CD4-positive, alpha-beta memory T cell (primary cell): ENCODE measurements at places on chromosomes 2 and 18.

- no peak overlapping the region for H3K27ac ChIP-seq
- H3K36me3 ChIP-seq: no peaks in the 10 kb centered on the region
- no peaks in the 10 kb centered on the region for H3K27me3 ChIP-seq
- no peak overlapping the region for H3K4me3 ChIP-seq
- no peak for DNase-seq
Measured at GRCh38 chr2:133072837-133073694, 403.1 kb upstream of the LYPD1 start.

DNA sequence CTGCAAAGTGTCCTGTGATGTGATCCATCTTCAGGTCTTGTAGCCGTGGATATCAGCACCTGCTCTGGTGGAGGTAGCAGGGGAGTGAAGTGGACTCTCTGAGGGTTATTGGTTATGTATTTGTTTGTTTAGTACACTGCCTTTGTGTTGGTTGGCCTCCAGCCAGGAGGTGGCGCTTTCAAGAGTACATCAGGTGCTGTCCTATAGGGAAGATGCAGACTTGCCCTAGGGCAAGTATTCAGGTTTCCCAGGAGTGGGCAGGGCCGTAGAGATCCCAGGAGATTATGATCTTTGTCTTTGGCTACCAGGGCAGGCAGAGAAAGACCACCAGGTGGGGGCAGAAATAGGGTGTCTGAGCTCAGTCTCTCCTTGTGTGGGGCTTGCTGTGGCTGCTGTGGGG, 411.8 kb downstream of the SOX11 start:
- DNase-seq: no peak
- H3K36me3 ChIP-seq: no peaks in the 10 kb centered on the region
- H3K4me3 ChIP-seq: no peak overlapping the region
- no peaks in the 10 kb centered on the region for H3K4me1 ChIP-seq
- H3K27me3 ChIP-seq: no peaks in the 10 kb centered on the region
- no peak overlapping the region for H3K27ac ChIP-seq

DNA sequence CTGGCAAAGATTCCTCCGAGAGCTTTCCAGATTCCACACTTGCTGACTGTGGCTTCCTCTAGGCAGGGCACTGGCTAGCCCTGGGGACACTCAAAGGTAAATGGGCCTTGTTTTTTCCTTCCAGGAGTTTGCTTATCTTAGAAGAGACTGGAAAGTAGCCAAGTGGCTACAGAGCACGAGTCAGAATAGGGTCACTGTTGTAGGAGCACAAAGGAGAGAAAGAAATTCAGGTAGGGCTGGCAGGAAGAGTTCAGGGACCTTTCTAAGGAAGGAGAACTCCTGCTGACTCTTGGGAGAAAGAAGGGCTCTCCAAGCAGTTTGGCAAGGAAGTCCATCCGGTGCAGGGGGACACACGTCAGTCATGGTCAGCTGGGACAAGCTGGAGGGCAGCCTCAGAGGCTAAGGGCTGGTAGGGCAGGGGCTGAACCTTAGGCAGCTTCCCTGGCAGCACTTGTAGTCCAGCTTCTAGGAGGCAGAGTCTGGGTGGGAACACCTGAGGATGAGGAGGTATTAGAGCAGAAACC, 39.5 kb downstream of the NIFK start:
- H3K36me3 ChIP-seq: no peaks in the 10 kb centered on the region
- DNase-seq: no peak
- H3K4me1 ChIP-seq: peaks cover 32% of the 10 kb centered on the region
- no peak overlapping the region for H3K4me3 ChIP-seq
- H3K27me3 ChIP-seq: no peaks in the 10 kb centered on the region
- H3K27ac ChIP-seq: no peak overlapping the region

DNA sequence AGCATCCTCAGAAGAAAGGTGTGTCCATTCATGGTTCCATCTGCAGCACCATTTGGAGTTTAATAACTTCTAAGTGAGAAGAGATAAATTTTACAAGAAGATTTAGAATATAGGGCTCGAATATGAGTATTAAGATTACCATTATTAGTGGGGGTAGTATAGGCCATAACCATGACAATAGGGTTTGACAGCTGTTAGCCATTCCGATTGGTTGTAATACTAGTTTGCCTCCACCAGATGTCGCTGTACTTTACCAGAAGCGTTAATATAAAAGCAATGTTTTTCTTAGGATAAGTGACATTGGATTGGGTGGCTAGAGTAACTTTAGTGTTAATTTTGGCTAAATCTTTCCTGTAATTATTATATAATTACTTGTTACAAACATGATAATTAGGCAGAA, 107.5 kb upstream of the SRD5A2 start:
- no peaks in the 10 kb centered on the region for H3K36me3 ChIP-seq
- H3K4me3 ChIP-seq: no peak overlapping the region
- no peak overlapping the region for H3K27ac ChIP-seq
- H3K27me3 ChIP-seq: no peaks in the 10 kb centered on the region

DNA sequence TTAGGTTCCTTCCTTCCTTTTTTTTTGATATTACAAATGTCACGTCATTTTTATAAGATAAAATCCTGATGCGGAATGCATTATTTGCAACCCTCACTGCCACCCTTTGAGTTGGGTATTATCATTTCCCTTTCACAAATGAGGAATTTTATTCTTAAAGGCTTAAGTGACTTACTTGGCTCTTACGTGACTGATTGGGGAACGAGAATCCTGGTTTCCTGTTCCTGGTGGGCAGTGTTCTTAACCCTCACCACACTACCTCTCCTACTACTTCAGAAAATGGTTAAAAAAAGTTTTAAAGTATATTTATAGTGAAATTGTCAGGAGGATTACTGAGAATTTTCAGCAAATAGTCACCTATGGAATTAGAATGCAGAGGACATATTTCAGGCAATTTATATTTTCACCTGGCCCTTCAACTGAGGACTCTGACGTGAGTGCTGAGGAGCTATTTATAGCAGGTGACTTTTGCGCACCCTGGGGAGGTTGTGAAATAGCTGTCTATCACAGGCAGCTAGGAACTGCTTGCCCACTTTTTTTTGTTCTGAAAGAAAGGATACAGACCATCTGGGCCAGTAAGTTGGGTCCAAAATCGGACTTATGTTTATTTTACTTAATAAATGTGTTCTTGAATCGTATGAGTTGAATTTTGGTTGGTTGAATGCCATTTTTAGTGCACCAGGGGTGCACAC, 18.7 kb upstream of the RASGRP3 start:
- no peak for DNase-seq
- no peaks in the 10 kb centered on the region for H3K4me1 ChIP-seq
- no peak overlapping the region for H3K4me3 ChIP-seq
- no peak overlapping the region for H3K27ac ChIP-seq

- no peak overlapping the region for H3K27ac ChIP-seq
- peak overlapping the region; percentile 45 for H3K4me3 ChIP-seq
- no peaks in the 10 kb centered on the region for H3K36me3 ChIP-seq
- DNase-seq: no peak
- peaks cover 28% of the 10 kb centered on the region for H3K4me1 ChIP-seq
Measured at GRCh38 chr2:108535357-108535631, 1.0 kb downstream of the LIMS1 start.

- no peak overlapping the region for H3K4me3 ChIP-seq
- no peak for DNase-seq
- H3K4me1 ChIP-seq: no peaks in the 10 kb centered on the region
- H3K27me3 ChIP-seq: no peaks in the 10 kb centered on the region
- no peak overlapping the region for H3K27ac ChIP-seq
Measured at GRCh38 chr2:191701029-191701428, 23.1 kb downstream of the NABP1 start.

DNA sequence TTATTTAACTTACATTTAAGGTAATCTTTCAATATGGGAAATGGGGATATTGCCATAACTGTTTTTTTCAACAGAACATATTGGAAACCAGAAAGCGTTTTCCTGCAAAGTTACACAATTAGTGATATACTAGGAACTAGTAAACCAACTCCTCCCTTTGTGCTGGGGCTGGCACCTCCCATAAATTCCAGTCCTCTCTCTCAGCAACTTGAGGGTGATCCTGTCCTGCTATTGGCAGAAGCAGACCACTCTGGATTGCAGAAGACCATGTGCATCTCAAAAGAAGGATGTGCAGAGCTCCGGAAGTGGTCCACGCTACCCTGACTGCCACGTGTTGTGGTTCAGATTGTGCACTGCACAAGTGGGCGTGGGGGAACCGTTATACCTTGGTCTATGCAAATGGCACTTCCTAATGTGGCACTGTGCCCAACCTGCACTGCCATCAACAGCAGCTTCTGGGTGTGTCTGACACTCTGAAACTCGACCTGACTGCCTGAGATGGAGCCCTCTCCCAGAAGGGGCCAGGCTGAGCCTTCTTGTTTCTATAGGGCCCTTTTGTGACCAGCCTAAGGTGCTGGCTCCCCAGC, 219.2 kb downstream of the ZNF516 start:
- no peaks in the 10 kb centered on the region for H3K27me3 ChIP-seq
- H3K27ac ChIP-seq: no peak overlapping the region
- H3K4me3 ChIP-seq: no peak overlapping the region
- no peak for DNase-seq
- H3K36me3 ChIP-seq: no peaks in the 10 kb centered on the region

DNA sequence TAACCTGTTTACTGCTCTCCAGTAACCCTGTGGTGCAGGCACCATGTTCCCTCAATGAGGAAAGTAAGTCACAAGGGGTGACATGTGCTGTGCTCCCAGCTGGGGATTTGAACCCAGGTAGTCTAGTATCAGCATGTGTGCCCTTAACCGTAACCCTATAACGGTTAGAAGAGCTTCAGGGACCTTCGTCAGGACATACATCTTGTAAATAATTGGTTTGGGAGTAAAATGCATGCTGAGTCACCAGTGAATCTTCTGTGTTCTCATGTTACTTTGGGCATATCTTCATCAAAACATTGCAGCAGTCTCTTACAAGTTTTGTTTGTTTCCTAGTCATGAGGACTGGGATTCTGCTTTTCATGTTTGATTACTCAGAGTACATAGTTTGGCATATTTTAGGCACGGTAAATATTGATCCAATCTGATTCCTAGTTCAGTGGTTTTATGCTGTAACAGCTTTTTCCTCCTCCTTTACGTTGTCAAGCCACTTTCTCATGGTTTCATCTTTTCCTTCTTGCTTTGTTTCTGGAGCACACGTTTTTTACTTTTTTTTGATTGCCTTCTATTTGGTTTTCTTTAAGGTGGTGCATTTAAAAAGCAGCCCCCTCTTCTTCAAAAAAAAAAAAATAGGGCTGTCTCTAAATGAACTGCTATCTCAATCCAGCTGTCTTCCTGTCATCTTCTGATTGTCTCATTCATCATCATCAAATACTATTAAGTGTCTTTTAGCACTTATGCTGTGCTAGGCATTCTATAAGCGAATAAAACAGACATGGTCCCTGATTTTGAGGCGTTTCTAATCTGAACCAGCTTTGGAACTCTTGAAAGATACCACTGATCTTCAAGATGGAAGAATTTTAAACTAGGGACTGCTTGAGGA, 50.4 kb downstream of the CLIP4 start:
- H3K27ac ChIP-seq: no peak overlapping the region
- H3K4me1 ChIP-seq: no peaks in the 10 kb centered on the region
- no peaks in the 10 kb centered on the region for H3K27me3 ChIP-seq

DNA sequence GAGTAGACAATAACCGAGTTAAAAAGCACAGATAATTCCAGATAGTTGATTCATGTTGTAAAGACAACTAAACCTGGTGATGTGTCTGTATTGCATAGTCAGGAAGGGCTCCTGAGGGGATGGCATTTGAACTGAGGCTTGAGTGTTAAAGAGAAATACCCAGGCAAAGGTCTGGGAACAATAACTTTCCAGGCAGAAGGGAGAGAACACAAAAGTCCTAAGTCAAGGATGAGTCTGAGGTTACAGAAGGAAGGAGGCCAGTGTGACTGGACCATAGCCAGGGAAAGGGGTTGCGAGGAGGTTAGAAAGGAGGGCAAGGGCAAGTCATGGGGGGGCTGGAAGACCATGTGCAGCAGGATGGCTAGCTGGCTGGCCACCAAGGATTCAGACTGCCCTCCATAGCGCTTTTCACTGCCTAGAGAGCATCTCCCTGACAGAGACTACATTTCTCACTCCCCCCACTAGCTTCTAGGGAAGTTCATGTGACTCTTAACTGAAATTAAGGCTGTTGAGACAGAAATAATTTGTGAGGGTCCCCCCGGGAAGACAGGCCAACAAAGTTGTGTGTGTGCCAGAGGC, 135.5 kb upstream of the CREB1 start:
- H3K27ac ChIP-seq: no peak overlapping the region
- no peak overlapping the region for H3K4me3 ChIP-seq
- H3K27me3 ChIP-seq: no peaks in the 10 kb centered on the region
- H3K4me1 ChIP-seq: no peaks in the 10 kb centered on the region
- DNase-seq: no peak
- no peaks in the 10 kb centered on the region for H3K36me3 ChIP-seq

- no peak overlapping the region for H3K27ac ChIP-seq
- peaks cover 13% of the 10 kb centered on the region for H3K4me1 ChIP-seq
- H3K36me3 ChIP-seq: no peaks in the 10 kb centered on the region
- DNase-seq: no peak
- no peaks in the 10 kb centered on the region for H3K27me3 ChIP-seq
Measured at GRCh38 chr18:58499527-58500221, 129.2 kb downstream of the ALPK2 start.

GRCh38 chr2:144922519-144922918, 402.6 kb upstream of the ZEB2 start:
- H3K36me3 ChIP-seq: no peaks in the 10 kb centered on the region
- H3K4me3 ChIP-seq: no peak overlapping the region
- no peak for DNase-seq
- no peak overlapping the region for H3K27ac ChIP-seq
- H3K4me1 ChIP-seq: no peaks in the 10 kb centered on the region

DNA sequence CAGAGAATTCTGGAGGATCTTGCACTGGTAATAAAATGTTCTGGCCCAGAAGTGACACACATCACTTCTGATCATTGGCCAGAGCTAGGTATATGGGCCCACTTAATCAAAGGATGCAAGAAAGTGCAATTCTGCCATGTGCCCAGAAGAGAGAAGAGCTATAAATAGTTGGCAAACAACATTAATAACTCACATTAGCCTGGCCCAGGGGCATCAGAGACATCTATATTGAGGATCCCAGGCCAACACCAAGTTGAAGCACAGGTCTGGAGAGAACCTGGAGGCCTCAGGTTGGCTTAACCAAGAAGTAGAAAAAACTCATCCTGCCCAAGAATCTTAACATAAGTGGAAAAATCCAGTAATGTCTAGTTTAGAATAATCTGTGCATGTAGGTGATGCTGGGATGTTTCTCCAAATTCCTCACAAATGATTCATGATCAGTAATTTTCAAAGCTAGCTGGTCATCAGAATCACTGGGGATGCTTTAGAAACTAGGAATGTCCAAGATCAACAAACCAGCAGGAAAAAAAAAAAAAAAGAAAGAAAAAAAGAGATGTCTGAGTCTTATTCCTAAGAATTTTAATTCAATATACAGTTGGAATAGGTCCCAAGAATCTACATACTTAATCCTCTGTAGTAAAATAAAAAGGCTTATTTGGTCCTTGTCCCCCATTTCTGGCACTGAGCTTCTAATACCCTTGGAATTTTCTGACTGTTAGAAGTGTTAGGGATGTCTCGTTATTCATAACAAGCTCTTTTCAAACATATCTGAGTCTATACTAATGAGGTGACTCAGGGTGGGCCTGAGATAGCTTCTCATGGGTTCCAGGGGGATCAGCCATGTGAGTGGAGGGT, 35.0 kb upstream of the EVA1A start:
- no peak for DNase-seq
- H3K27me3 ChIP-seq: no peaks in the 10 kb centered on the region
- H3K4me3 ChIP-seq: no peak overlapping the region
- H3K36me3 ChIP-seq: no peaks in the 10 kb centered on the region
- H3K27ac ChIP-seq: no peak overlapping the region

- H3K27ac ChIP-seq: no peak overlapping the region
- DNase-seq: no peak
- H3K4me1 ChIP-seq: no peaks in the 10 kb centered on the region
- no peaks in the 10 kb centered on the region for H3K36me3 ChIP-seq
- H3K4me3 ChIP-seq: no peak overlapping the region
Measured at GRCh38 chr2:46858702-46859090, 56.9 kb downstream of the MCFD2 start.
